ENCODE measurements at places on chromosomes 11 and 22.

DNA sequence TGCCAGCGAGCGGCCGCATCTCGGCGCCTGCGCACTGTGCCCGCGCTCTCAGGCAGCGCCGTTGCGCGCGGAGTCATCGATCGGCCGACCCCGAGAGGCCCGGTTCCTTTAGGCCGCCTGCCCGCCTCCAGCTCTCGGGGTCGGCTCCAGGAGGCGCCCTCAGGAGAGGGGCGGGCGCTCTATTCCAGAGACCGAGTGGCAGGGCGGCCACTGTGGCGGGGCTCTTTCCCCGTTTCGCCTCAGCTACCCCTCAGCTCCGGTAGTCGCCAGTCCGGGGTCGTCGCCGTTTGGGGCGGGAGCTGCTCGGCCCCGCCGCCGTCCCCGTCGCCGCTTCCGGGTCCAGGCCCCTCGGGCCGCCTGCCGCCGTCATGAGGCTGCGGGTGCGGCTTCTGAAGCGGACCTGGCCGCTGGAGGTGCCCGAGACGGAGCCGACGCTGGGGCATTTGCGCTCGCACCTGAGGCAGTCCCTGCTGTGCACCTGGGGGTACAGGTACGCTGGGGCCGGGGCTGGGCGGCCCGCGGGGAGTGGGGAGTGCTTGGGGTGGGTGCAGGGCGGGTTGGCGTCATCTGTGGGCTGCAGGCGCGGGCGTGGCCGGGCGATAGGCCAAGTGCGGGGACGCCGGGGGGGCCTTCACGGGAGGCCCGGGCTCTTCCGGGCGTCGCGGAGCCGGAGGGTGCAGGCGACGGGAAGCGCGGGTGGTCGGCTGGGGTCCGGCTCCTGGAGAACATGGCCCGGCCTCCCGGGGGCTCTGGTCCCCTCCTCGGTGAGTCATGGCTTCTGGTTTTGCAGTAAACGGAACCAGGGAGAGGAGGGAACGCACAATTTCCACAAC lies at the start of gene FBXO7:
TSS of gene FBXO7 (plus strand) at position 177 of the 833 bp plus-strand sequence. CDS start at position 369, 192 bp downstream.
- peak; percentile 94 for DNase-seq

- no peak for DNase-seq
These were observed 58.4 kb upstream of the CSNK2A3 start for GRCh38 chr11:11411401-11411985.

DNA sequence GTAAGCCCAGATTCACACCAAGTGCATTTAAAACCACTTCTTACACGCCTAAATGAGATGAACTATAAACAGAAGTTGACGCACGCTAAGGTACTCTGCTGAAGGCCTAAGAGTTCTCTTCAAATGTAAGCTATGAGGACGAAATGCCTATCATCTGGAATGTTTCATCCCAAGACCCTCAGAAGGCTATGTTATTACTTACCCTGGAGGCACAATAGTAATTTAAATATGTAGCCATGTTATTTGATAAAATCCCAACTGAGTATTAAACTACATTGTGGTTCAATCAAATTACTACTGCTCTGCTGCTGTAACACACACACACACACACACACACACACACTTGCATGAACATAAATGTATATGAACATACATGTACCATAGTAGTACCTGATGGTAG lies 47.6 kb downstream of the MAML2 start:
- no peak for DNase-seq

GRCh38 chr11:109338131-109338530 lies 83.9 kb upstream of the C11orf87 start:
- peak; percentile 8 for DNase-seq

GRCh38 chr11:42524534-42525227 lies 787.1 kb upstream of the API5 start:
- peak; percentile 77 for DNase-seq
